ENCODE measurements at places on chromosomes 4 and X.

GRCh38 chr4:21367567-21367966, 581.0 kb downstream of the KCNIP4 start:
- no peak for DNase-seq
- H3K4me1 ChIP-seq = no peaks in the 10 kb centered on the region
- H3K36me3 ChIP-seq = no peaks in the 10 kb centered on the region
- no peak overlapping the region for H3K4me3 ChIP-seq

GRCh38 chr4:142339053-142339452, 507.0 kb downstream of the INPP4B start:
- H3K4me3 ChIP-seq = no peak overlapping the region
- no peaks in the 10 kb centered on the region for H3K27me3 ChIP-seq
- DNase-seq = no peak
- no peak overlapping the region for H3K27ac ChIP-seq
- no peaks in the 10 kb centered on the region for H3K4me1 ChIP-seq

DNA sequence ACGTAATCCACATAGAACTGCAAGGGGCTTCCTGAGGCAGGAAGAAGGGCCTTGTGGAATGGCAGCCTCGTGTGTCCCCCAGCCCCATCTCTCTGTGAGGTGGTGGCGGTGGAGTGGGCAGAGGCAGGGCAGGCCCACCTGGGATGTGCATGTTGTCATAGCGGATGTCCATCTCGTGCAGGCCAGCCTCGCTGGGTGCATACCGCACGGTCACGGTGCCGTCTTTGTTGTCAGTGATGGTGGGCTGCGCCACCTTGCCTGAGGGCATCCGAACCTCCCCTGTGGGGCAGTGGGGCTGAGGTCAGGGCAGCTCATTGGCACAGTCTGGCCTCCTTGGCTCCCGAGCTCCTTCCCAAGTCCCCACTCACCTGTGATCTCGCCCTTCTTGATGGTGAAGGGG, 20.4 kb downstream of the FLNA start:
- no peak for DNase-seq
- H3K4me1 ChIP-seq = peaks cover 33% of the 10 kb centered on the region
- no peaks in the 10 kb centered on the region for H3K27me3 ChIP-seq
- peak overlapping the region; percentile 56 for H3K27ac ChIP-seq
- peaks cover 100% of the 10 kb centered on the region for H3K36me3 ChIP-seq
- no peak overlapping the region for H3K4me3 ChIP-seq

DNA sequence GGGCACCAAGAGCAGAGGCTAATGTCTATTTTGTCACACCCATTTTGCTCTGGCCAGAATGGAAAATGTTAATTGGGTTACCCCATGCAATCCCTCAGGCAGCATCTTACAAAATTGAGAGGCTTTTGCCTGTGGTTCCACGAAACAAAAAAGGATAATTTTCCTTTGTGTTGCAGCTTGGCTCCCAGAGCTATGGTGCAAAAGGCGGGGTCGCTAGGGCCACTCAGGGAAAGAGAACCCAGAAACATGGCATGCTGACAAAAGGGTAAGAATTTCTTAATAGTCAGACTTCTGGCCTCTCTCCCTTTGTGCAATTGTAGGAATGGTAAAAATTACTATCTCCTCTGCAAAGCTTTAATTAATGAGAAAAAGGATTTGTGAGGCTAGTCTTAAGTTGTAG, 119.6 kb upstream of the BANK1 start:
- H3K4me3 ChIP-seq = no peak overlapping the region
- no peak for DNase-seq
- H3K36me3 ChIP-seq = no peaks in the 10 kb centered on the region
- H3K4me1 ChIP-seq = no peaks in the 10 kb centered on the region

DNA sequence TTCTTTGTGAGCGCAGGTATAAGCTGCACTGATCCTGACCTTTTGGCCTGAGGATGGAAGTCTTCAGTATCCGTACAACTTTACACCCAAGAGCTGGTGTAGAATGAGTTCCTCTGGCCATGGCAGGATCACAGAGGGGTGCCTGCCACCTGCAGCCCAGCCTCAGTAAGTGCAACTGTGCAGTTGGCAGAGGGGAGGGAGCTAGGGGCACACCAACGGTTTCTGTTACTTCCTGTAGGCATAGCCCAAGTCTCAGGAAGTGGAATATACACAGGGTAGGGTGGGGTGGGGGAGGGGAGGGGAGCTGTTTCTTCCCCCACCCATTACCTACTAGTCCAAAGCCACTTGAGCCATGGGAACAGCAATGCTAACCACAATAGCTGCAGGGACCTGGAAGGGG, 85.4 kb upstream of the GBA3 start:
- H3K36me3 ChIP-seq = no peaks in the 10 kb centered on the region
- no peak for DNase-seq
- H3K4me3 ChIP-seq = no peak overlapping the region
- H3K27me3 ChIP-seq = no peaks in the 10 kb centered on the region

- H3K27ac ChIP-seq = no peak overlapping the region
- H3K4me3 ChIP-seq = no peak overlapping the region
- H3K27me3 ChIP-seq = no peaks in the 10 kb centered on the region
- no peaks in the 10 kb centered on the region for H3K4me1 ChIP-seq
Observed at GRCh38 chr4:72582853-72583252, 13.8 kb upstream of the ADAMTS3 start.
